ENCODE measurements at places on chromosomes 11 and 22.
A peak's percentile ranks its signal among the peaks of the same experiment; 100 is the strongest.

- no peak for DNase-seq
These were observed 72.5 kb upstream of the SHANK2 start for GRCh38 chr11:71324788-71325417.

DNA sequence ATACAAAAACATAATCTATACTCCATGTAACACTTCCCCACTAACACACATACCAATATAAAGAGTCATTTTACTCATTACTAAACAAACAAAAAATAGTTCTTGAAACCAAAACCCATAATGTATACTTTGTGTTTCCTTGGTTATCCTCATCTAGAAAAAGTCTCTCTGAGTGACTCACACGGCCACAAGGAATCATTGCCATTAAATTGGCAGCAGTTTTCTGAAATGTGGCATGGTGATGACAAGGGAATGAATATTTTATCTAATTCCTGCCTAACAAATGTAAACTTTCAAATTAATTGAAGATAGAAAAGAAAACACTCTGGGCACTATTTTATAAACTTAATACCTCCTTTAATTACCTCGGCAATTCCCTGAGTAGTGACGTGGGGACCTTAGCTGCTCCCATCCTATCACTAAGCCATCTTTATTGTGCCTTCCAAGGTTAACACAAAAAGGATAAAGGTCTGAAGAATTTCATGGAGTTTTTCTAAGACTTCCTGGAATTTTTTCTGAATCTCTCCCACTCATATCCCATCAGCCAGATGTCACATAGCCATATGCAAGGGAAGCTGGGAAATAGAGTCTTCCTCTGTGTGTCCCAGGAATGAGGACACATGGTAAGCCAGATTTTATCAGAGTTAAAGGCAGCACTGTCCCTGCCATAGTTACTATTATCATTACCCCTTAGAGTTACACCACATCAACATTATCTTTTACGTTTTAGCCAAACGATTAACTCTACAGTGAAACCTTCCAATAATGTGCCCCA lies 857.2 kb upstream of the TENM4 start:
- peak; percentile 67 for DNase-seq

GRCh38 chr11:114684636-114685035 lies 6.3 kb downstream of the NXPE2 start:
- no peak for DNase-seq

DNA sequence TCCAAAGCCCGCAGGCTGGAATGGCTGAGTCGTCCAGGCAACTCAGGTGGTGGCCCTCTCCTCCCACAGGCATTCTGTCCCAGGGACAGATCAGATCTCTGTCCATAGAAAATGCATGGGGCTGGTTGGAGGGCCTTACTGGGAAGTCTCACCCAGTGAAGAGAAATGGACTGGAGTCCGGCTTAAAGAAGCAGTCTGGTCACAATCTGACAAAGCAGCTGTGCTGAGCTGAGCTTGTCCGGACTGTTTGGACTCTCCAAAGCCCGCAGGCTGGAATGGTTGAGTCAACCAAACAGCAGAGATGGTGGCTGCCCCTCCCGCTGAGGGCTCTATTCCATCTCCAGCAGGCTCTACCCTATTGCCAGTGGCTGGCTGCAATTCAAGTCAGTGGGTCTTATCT lies 14.4 kb upstream of the DEPDC7 start:
- no peak for DNase-seq

DNA sequence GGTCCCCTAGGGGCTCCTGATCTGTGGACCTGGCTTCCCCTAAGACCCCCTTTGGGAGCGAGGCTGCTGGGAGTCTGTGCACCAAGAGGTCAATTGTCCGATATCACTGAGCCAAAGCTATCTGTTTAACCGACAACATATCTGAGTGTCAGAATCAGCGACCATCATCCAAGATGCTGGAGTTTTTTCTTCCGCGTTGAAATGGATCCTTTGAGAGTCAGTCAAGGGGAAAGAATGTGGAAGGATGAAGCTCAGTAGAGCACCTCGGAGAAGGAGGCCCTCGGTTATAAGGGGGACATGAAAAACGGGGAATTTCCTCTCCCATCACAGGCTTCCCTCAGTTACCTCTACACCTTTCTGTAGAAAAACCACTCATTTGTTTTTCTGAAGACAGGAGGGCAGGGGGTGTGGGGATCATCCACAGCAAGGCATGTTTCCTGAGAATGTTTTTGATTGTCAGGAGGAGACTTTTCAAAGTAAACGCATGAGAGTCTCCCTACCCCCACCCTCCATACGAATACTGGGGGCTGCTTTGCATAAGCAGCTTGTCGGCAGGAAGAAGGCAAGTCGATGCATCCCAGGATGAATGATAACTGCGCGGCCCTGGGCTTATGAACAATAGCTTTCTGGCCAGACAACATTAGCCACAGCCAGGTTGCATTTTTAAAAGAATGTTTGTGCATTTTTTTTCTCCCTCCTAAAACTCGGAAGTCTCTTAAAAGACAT lies 37.7 kb upstream of the CCND1 start:
- no peak for DNase-seq

GRCh38 chr11:60761436-60762190 lies 4.9 kb downstream of the MS4A15 start:
- no peak for DNase-seq

DNA sequence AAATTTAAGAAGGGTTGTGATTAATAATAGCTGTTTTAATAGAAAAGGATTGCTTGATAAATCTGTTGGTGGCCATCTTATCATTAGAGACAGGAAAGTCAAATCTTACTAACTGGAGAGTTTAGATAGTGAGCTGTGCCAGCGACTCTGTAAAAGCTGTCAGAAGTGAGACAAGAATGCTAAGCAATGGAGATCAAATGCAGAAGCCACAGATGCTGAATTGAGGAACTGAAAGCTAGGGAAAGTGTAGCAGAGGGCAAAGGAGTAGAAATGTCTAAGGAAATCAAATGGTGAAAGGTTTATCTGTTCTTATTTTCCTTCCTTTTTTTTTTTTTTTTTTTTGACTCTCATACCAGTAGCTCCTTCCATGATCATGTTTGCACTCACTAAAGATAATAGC lies 13.7 kb downstream of the MS4A13 start:
- no peak for DNase-seq
